ENCODE measurements at places on chromosomes 12 and 14.

DNA sequence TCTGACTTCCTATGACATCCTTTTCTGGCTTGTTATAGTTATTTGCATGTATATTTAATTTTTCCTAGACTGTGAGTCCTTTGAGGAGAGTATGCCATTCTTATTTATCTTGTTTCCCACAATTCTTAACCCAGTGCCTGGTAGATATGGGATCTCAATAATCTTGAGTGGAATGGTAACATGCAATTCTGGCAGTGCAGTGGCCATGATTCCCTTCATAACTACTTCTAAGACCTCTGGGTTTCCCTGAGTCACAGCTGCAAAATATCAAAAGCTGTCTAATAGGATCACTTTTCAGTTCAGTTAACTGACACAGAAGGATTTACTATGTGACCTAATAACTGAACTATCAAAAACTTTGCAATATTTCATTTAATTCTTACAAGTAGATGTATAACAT, 135.0 kb downstream of the ADAMTS20 start:
- no peak for DNase-seq

GRCh38 chr12:128018067-128018466, 248.9 kb upstream of the TMEM132C start:
- DNase-seq, result no peak

GRCh38 chr12:49541911-49542505, 3.2 kb downstream of the KCNH3 start:
- no peak for DNase-seq

- DNase-seq, result no peak
Observed at GRCh38 chr12:71840231-71840847, 780 bp downstream of the TBC1D15 start.

DNA sequence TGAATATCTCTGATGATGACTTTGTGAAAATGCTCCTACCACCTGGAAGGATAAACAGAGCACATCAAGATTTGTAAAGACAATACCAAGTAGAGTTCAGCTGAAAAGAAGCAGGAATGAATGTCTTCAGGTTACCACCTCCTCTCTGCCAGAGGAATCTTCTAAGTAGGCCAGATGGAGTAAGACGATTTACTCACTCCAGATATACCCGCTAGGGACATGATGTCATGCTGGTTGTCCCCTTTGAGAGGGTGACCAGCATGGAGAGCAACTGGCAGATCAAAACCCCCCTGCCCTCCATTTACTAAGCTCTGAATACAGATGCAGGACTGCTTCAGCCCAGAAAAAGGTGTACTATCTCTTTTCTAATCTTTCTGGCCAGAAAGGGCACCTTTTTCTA, 39.3 kb upstream of the HSPB8 start:
- DNase-seq, result no peak

Measured in stimulated activated CD4-positive, alpha-beta T cell treated with anti-CD3 and anti-CD28 coated beads, Interleukin-2, amount 100 ng/mL, for 4 hours (primary cell).